ENCODE measurements at places on chromosomes 13 and 19.

GRCh38 chr13:52048516-52048915, 24.0 kb downstream of the UTP14C start:
- no peak for DNase-seq

- DNase-seq = no peak
Observed at GRCh38 chr19:38022791-38023670, 116.0 kb downstream of the SIPA1L3 start.

DNA sequence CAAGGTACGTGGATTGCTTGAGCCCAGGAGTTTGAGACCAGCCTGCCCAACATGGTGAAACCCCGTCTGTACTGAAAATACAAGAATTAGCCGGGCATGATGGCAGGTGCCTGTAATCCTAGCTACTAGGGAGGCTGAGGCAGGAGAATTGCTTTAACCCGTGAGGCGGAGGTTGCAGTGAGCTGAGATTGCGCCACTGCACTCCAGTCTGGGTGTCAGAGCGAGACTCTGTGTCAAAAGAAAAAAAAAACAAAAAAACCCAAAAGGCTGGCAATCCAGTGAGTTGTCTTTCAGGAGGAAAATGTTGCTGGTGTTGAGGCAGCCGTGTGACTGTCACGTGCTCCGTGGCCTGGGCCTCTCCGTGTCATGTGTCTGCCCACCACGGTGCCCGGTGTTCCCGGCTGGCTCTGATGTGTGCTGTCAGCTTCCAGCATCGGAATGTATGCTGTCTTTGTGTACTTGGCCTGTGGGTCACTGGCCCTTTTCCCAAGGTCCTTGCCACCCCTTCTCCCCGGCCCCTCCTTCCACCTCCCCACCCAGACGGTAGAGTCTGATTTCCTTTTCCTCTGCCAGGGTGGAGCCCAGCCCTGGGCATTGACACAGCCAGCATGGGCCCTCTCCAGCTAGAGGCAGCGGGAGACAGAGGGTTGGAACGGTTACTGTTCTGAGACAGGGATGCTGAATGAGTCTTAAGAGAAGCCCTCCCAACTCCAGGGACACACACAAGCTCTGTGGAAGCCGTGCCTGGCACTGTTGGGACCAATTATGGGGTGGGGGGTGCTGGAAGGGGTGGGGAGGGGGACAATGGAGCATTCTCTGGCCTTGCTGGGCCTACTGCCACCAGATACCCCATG, 7.2 kb upstream of the TUBB4A start:
- no peak for DNase-seq

GRCh38 chr13:37886879-37887278, 17.3 kb upstream of the TRPC4 start:
- DNase-seq = no peak

DNA sequence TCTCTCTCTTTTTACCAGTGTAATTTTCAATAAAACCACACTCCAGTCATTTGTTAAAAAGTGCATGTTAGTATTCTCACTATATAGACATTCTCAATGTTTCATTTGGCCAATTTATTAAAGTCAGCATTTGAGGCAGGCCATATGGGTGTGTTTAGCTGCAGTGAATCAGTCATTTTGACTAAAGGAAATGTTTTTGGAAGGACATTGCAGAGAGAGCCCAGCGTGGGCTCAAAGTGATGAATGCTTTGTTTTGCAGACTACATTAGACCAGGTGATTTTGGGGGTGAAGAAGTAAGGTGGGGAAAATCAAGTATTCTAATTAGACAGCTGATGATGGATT, 116.7 kb downstream of the POSTN start:
- no peak for DNase-seq

- DNase-seq = no peak
Observed at GRCh38 chr13:84352946-84353345, 470.7 kb upstream of the SLITRK1 start.

- DNase-seq = no peak
Observed at GRCh38 chr13:99857738-99858137, 113.8 kb downstream of the ZIC5 start.

GRCh38 chr19:53007606-53008005, 6.1 kb upstream of the ERVV-1 start:
- DNase-seq = no peak

DNA sequence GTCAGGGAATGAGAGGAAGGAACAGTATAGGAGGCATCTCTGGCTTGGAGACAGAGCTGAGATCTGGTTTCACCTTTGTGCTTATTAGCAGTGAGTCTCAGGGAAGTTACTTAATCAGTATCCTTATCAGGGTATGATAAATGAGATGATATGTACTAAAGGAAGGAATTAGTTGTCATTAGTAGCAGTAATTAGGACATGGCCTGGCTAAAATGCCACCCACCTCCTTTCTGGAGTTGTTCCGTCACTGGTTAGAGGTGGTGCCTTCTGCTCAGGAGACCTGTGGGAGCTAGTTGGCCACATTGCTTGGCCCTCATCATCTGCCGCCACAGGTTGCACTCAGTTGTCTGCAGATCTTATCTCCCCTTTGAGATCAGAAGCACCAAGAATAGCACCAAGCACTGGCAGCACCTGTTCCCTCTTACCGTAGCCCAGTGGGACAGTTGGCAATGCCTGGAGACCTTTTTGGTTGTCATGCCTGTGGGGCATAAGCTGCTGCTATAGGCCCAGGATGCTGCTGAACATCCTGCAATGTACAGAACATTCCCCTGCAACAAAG, 4.7 kb downstream of the GPATCH1 start:
- DNase-seq = no peak

DNA sequence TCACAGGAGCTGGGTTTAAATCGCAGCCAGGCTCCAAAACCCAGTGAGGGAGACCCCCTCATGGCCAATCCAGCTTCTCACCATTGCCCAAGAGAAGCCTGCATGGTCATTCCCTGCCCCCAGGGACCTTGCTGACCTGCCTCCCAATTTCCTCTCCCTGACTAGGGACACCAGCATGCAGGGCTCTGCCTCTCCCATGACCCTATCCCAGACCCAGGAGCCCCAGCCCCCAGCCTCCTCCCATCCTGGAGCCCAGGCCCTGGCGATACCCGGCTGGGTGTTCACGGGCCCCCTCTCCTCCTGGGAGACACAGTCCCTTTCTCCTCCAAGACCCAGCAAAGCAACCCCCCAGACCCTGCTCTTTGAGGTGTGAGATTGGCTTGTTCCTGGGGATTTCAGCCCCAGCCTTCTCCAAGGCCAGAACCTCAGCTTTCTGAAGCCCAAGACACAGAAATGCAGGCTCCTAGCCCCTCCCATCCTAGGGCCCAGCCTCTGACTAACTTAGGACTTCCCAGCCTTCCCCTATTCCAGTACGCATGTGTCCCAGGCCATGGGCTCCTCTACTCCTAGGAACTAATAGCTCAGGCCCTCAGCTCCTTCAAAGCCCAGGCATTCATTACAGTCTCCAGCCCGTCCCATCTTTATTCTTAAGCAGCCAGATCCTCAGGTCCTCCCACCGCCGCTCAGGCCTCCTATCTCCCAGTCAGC, 1.1 kb downstream of the GYS1 start:
- no peak for DNase-seq

- no peak for DNase-seq
Observed at GRCh38 chr19:53882391-53883050, 524 bp downstream of the PRKCG start.

- DNase-seq = no peak
Observed at GRCh38 chr13:20016649-20017364, 58.3 kb downstream of the ZMYM2 start.

GRCh38 chr13:37364956-37365355, 233.6 kb downstream of the POSTN start:
- DNase-seq = no peak

GRCh38 chr13:79637133-79637763, 156.3 kb downstream of the NDFIP2 start:
- DNase-seq = no peak

DNA sequence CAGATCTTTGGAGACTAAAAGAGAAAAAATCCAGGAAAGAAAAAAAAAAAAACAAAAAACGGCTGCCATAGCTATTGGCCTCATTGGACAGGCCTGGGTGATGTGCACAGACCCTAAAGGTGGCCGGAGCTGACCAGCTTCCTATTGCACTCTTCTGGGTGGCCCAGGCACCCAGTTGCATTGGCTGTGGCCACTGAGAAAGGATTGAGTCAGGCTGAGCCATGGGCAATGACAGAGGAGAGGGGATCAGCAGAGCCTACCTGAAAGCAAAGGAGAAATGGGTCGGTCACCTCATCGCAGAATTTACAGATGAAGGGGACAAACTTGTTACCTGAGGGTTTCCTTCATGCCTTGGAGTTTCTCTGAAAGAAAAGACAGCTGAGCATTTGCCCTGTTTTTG, 17.3 kb downstream of the HMGB1 start:
- DNase-seq = no peak

DNA sequence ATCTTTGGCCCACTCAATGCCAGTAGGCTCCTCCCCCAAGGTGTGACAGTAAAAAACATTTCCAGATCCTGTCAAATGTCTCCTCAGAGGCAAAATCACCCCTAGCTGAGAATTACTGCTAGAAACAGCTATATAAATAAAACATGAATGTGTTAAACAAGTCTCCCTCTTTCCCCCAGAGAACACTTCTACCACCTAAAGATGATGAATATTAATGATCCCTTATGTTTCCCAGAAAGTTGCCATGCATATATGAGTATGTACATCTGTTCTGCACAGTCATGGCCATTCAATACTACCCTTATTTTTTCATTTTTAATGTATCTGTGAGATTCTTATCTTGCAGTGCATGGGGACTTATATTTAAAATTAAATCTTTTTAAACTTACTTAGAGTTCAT, 230.0 kb downstream of the SHISA2 start:
- no peak for DNase-seq

GRCh38 chr13:47426126-47426849, 529.4 kb upstream of the HTR2A start:
- no peak for DNase-seq

DNA sequence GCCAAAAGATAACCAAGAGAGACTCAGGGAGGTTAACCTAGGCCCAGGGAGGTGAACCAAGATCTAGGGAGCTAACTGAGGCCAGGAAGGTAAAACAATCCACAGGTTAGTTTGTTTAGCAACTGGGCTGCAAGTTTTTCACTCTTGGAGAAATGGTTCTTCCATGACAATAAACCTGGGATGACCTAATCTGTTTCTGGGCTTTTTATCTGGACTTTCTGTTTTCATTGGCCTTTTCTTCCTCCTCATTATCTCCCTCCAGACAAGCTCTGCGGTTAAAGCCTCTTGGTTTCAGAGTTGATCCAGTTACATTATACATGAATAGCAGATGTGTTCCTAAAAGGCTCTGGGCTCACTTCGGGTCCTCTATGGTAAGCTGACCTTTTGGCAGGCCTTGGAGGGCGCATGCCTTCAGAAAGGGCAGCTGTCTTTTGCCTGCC, 44.2 kb downstream of the PCDH8 start:
- no peak for DNase-seq

DNA sequence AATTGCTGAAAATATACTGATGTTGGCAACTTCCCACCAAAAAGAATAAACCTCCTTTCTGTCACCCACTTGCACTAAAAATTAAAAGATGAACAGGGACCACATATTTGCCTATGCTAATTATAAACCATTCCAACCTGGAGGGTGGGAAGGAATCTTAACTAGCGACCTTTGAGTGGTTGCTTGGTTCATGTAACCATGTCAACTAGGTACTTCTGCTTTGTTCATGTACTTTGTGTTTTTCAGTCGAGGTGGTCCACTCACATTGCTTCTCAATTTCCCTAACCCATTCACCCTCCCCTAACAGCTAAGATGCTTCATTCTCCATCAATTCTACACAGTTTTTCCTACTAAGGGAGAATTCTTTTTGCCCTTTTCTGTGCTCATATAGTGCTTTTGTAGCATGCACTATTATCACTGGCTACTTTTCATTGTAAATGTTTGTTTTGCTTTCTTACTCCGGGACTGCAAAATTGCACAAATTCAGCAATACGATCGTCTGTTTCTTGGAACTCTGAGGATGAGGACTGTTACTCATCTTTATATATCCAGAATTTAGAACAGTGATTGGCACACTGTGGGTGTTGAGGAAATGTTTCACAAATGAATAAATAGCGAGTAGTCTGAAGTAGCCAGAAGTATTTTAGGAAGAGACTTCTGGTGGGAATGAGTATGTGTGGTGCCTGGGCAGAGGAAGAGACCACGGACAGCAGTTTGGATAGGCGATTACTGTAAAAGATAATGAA, 187.5 kb downstream of the GPC6 start:
- DNase-seq = no peak

- DNase-seq = no peak
Observed at GRCh38 chr13:61408571-61408970, 7.1 kb downstream of the PCDH20 start.

DNA sequence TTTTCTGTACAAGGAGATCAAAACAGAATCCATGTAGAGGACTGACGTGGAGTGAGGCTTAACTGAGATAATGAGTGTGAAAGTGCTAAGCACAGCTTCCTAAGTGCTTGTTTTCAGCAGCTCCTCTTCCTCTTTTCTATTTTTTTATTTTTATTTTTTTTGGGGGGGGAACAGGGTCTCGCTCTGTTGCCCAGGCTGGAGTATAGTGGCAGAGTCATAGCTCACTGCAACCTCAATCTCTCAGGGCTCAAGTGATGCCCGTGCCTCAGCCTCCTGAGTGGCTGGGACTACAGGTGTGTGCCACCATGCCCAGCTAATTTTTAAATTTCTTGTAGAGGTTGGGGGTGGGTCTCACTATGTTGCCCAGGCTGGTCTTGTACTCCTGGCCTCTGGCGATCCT, 5.6 kb upstream of the FOSB start:
- no peak for DNase-seq

- no peak for DNase-seq
Observed at GRCh38 chr19:28134311-28134710, 1078.6 kb downstream of the UQCRFS1 start.

GRCh38 chr13:111175372-111175771, 60.3 kb downstream of the ARHGEF7 start:
- DNase-seq = no peak
